ENCODE measurements at places on chromosomes 2 and 18. TPM values are rescaled to one million over a fixed set of nuclear protein-coding genes. Genes with fewer than 3 reads are reported as not detected.

MYO7B gene
- 5.2 TPM for total RNA-seq

GRCh38 chr2:96249654-96250053 is 16.1 kb downstream of the TMEM127 start:
- DNase-seq: no peak

- no peak for DNase-seq
Measured at GRCh38 chr2:198546122-198546521, 741.7 kb downstream of the PLCL1 start.

TNFAIP6 gene
- total RNA-seq: not detected

DNA sequence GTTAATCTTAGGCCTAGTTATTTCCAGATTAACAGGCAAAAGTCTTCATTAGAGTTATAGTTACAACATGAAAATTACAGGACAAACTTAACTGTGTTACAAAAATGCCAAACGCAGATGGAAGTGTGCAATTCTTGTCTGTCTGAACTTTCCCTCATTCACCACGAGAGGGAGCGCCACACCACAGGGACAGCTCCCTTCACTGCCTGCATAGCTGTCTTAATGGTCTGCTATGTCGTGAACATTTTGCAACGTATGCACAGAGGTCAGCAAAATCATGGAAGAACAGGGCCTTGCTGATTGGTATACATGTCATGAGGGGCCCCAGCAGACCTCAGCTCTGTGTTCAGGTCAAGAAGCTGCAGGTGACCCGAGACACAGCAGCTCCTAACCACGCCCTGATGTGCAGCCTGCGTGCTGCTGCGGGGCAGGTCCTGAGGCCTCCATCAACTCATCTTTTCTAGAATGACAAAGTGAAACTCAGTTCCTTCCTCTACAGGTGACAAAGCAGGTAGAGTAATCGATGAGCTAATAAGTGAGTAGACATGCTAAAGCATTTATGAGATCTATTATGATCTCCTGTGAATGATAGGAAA is 78.8 kb upstream of the ATP8B1 start:
- DNase-seq: peak; percentile 56

GRCh38 chr2:218860950-218861381 is 1.4 kb downstream of the WNT6 start:
- DNase-seq: peak; percentile 25

DNA sequence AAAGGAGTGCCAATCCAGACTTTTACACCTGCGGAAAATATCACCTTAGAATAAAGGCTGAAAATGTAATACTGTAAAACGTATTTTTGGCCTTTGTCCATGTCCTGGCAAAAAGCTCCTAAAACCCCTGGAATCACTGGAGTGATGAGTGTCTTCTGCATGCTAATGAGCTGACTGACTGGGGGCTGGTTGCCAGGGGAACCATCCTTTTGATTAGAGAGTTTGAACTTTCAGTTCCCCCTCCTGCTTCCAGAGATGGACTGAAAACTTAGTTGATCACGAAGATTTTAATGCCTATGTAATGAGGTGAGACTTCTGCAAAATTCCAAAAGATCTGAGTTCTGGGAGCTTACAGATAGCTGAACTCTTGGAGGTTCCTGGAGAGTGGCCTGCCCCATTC is 20.5 kb downstream of the PUM2 start:
- DNase-seq: no peak

- DNase-seq: no peak
Measured at GRCh38 chr2:111703759-111704158, 180.2 kb downstream of the ANAPC1 start.

- DNase-seq: no peak
Measured at GRCh38 chr2:215695861-215696260, 260.0 kb upstream of the FN1 start.

ERBB4 gene
- not detected for total RNA-seq

GRCh38 chr2:207219676-207220501 is 54.1 kb upstream of the KLF7 start:
- DNase-seq: no peak

DNA sequence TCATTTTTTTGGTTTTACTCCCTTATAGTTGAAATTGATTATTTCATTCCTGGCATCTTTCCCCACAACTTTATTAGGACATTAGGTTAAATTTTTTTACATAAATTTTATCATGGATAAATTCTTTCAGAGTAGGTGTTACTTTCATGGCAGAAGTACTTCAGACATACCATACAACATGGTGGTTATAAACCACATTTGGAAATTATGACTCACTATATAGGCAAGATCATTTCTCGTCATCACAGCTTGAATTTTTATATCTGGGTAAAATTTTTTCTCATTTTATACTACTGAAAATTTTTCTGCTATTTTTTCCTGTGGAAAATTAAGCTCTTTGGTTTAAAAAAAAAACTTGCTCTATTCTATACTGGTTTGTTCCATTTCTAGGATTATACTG is 111.9 kb upstream of the COL5A2 start:
- no peak for DNase-seq

GRCh38 chr2:218009231-218009630 is 6.4 kb upstream of the TNS1 start:
- DNase-seq: no peak

EFEMP1 gene
- total RNA-seq: not detected

GRCh38 chr2:75569546-75569945 is 8.8 kb upstream of the EVA1A start:
- no peak for DNase-seq

NETO1 gene
- total RNA-seq: not detected

POTEJ gene
- total RNA-seq: not detected

DNA sequence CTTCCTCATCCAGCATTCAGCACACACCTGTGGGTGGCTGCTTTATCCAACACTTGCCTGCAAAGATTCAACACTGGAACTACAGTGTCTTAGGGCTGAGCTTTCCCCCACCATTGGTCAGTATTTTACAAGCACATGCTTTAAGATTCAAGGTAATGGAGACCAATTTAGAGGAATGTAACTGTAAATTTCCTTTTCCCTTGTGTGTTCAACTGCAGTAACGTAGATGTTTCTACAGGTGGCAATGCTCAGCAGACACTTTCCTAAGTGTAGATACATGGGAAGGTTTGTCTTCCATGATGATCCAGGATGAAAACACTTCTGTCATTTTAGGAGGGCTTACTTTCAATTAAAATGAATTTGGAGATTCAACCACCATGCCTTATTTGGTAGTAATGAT is 143.6 kb upstream of the PXDN start:
- DNase-seq: no peak

DNA sequence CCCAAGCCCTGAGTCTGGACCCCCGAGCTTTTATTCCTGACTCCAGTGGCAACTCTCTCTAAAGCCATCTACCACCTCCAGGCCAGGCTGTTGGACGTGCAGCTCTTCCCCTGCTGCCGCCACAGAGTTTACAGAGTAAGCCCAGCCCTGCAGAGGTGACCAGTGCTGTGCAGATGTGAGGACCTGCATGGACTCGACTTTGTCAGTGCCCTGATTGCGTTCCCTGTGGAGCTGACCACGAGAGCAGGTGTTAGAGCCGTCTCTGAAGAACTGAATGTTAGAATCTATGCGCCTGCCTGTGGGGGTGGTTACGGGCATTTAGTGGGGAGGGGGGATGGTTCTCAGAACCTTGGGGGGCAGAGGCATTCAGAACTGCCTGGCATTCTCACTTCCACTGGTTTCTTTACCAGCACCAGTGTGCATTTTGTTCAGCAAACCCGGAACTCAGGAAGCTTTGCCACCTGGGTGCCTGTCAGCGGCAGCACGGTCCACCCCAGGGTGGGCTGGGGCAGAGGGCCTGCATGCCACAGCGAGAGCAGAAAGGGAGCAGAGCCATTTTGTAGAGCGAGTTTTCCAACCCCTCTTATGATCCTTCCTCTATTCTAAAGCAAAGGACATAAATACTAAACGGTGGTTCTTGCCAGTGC is 137.9 kb downstream of the KLHL29 start:
- DNase-seq: no peak

DNA sequence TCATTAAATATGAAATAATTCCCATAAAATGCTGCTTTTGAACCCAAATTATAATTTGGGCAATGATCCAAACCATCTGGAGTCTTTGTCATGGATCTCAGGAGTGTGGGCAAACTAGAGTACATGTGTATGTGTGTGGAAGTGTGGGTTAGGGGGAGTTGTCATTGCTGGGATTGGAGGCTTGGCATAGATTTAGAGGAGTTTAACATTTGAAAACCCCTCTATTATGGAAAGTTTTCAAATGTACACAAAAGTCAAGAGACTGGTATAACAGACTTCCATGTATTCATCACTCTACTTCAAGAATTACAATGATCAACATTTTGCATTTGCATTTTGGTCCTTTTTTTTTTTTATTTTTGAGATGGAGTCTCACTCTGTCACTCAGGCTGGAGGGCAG is 159.1 kb downstream of the MEIS1 start:
- DNase-seq: no peak

DNA sequence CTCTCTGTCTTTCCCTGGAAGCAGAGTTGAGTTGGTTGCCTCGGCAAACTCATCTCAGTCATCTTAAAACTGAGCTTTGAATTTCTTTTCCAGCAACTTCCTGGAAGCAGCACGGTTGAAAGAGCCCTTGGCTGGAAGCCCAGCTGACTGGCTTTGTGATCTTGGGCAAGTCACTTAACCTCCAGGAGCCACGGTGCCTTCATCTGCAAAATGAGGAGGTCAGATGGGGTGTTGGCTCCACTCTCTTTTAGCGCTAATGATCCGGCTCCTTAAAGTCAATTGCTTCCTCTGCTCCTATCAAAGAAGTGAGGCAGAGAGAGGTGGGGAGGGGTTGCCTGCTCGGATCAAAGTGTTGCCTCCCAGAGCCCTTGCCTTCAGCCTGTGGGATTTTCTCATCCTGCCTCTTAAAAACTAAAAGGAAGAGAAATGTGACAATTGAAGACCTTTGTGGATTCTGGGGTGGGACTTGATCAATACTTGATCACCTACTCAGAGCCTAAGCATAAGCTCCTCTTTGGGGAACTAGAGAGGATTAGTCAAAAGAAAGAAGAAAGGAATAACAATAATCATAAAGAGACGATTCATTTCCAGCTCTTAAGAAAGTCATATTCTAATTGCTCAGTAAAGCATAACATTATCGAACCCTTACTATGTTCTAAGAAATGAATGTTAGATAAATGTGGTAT is 86.6 kb downstream of the MYCN start:
- DNase-seq: no peak

- no peak for DNase-seq
Measured at GRCh38 chr18:44799907-44800421, 119.3 kb downstream of the SETBP1 start.

- no peak for DNase-seq
Measured at GRCh38 chr2:66437691-66438497, 3.0 kb downstream of the MEIS1 start.

TSPYL6 gene
- total RNA-seq: not detected

DNA sequence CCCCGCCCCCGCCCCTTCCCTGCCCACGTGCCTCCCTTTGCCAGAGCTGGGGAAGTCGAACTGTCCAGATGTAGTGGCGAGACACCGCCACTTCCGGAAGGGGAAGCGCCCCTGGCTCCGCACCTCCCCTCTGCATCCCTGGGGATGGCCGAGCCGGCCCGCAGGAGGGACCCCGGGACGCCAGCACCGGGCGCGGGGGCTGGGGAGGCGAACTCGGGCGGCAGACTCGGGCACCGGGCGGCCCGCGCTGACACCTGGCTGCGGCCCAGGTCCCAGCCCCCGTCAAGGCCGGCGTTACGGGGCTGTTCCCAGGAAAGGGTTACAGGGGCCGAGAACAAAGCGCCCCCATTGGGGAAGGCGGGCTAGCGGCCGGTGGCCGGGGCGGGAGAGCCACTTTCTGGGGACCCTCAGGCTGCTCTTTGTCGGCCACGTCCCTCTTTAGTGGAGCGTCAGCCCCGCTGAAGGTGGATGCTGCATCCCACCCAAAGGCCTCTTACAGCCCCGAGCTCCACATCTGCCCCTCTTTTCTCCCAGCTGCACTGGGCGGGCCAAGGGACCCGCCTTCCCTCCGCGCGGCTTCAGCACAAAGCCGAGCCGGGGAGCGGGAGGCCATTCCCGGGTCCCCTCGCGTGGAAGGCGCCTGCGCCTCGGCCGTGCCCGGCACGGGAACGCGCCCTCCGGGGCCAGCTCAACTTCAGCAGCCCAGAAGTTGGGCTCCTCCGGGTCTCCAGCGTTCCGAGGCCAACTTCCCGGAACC is 1.3 kb downstream of the SDC1 start:
- peak; percentile 48 for DNase-seq

GRCh38 chr18:58608216-58608615 is 20.7 kb downstream of the ALPK2 start:
- DNase-seq: no peak

COA5 gene
- total RNA-seq: 36.7 TPM

RNF25 gene
- total RNA-seq: 21.9 TPM

GALNT14 gene
- not detected for total RNA-seq

GRCh38 chr18:25896178-25896780 is 194.1 kb downstream of the SS18 start:
- DNase-seq: no peak

DNA sequence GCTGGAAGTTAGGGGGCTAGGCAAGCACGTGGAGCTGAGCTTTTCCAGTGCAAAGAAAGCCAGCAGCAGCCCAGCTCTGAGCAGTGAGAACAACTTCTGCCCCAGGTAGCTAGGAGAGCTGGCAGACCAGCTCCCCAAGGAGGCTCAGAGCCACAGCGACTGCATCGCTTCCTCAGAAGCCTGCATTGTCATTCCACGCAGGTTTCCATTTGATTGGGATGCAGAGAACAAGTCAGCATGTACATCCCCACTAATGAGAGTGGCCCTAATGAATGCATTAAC is 45.1 kb downstream of the C1QL2 start:
- no peak for DNase-seq

DNA sequence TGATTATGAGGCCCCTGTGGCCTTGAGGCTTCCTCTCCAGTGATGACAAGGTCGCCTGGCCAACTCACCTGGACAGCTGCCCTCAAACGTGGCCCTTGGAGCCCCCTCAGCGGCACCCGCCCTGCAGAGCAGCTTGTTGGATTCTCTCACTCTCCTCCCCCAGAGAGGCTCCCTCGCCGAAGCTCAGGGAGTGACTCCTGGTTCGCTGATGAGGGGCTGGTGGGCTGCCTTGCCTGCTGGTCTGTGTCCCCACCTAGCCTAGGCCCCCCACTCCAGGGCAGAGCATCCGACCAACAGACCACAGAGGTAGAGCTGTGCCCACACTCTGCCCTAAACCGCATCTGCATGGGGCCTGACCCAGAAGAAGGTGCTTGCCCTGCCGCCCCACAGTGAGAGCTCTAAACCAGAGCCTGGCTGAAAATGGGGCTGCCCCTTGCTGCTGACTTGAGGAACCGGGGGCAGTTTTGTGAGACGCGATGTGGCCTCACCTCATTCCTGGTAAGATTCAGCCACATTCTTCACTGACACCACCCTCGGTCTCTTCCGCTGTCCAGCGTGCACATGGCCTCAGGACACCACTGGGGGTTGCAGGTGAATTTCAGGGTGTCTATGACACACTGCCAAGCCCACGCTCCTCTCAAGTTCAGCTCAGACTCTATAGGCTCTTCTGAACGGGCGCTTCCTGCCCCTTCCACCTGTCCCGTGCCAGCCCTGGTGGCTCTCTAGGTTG is 131.6 kb downstream of the CABLES1 start:
- DNase-seq: no peak

RESP18 gene
- total RNA-seq: not detected

- no peak for DNase-seq
Measured at GRCh38 chr18:63971320-63972001, 1.6 kb downstream of the SERPINB8 start.

CRACDL gene
- total RNA-seq: 2.3 TPM

SOS1 gene
- 154 TPM for total RNA-seq

Data from activated naive CD8-positive, alpha-beta T cell treated with anti-CD3 and anti-CD28 coated beads, Interleukin-2, amount 10 ng/mL, durations not matched to agents 7 days and 5 days (primary cell).